ENCODE measurements at places on chromosomes 13 and 19.

GRCh38 chr13:40152145-40152544 is 496.7 kb downstream of the COG6 start:
- DNase-seq, result no peak

GRCh38 chr19:46350758-46351159 is 3.9 kb downstream of the PPP5C start:
- DNase-seq, result no peak

DNA sequence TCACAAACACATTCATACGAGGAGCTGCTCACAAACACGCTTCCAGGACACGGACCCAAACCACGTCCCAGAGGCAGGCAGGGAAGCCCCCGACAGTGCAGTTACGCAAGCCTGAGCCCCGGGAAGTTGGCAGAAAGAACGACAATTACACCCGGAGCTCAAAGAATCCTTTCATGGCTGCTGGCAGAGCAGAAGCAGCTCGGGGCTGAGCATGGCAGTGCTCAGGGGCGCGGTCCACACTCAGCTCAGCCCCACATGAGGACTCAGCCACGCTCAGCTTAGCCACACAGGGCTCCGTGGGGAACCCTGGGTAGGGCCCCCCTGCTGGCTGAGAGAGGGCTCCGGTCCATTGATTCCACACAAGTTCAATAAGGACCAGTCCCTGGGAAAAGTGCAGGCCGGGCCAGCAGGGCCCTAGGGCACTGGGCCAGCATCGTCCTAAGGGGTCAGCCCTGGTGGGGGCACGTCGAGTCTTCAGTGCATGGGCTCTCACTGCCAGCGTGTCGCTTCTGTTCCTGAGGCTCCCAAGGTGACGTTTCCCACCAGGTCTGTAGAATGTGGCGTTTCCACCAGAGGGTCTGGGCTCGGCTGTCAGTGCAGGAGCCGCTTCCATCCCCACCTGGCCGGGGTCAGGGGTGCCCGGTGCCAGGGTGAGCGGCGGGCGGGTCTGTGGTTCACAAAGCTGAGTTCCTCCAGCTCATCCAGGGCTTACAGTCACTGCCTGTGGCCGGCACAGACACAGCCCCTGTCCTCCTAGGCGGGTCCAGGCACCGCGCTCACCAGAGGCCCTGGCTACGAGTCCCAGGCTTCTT is 23.1 kb downstream of the GAS6 start:
- no peak for DNase-seq

GRCh38 chr19:35048911-35049411 is 7.4 kb downstream of the HPN start:
- DNase-seq, result no peak

DNA sequence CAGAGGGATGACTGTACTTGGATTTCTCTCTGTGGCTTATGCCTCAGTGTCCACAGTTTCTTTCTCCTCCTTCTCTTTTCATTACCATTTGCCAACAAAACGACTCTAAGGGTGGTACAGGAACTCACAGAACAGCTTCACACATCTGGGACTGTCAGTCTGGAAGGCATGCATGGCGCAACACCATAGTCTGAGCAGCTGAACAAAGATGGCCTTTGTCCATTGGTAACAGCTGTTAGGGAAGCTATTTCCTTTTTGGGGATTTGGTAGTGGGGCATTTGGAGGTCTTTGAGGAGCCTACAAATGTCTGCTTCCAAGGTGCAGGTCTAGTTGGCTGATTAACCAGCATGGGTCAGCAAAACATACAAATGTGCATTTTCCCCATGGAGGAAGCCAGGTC is 81.4 kb upstream of the PCDH8 start:
- no peak for DNase-seq

DNA sequence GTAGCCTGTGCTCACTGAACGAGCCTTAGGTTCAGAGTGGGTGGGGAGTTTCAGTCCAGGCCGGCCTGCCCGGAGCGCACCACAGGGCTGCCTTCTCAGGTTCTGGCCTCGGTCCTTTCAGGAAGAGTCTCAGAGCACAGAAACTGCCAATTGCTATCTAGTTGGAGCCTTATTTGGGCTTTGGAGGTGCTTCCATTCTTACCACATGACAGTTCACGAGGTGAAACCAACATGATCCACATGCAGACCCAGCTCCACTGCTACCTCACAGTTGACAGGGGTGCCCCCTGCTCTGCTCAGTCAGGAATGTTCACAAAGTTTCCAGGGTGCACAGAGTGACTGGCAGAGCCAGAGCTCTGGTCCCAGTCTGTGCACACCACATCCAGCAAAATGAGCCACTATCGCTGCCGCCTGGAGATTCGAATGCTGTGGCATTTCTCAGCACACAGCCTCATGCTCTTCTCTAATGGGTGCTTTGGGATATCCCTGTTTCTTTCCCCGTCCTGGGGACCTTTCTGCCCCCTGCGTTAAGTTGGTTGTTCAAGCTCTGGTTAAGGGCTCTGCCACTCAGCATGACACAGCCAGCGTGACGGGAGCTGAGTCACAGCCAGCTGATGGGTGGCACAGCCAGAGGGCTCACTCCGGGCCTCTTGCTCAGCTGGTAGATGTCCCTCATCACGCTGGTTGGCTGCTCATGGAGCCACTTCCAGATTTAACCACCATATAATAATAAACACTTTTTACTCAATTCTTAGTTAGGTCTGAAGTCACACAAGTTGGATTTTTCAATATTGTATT is 7.5 kb upstream of the SACS start:
- DNase-seq, result no peak

DNA sequence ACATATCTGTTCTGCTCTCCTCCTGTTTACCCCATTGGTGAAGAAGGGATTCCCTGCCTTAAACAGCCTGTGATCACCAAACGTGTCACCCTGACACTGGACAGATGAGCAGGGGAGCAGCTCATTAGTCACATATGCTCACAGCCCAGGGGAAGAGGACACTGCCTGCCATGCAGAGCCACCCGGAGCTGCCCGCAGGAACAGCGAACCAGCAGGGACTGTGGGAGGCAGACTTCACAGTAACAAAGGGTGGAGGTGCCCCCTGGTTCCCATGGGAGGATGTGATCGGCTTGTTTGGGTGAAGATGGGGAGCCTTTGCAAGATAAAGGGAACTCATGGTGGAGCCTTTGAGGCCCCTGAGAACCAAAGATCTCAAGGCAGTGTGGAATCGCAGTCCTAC is 88.6 kb upstream of the FARP1 start:
- DNase-seq, result no peak

DNA sequence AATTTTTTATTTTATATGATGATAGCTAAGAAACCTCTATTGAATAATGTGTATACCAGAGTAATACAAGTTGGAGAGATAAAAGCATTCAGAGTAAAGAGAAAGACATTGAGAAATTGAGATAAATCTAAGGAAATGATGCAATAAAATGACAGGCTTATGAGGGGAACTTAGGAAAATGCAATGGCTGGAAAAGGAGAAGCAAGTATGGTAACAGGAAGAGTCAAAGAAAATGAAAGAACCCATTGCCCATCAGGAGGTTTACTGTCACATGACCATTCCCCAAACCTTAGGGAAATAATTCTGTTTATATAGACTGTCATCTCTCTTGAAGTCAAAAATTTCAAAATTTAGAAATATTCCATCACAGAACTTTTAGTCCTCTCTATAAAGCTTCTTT is 808.0 kb upstream of the PRR20A start:
- DNase-seq, result no peak

- DNase-seq, result no peak
Observed at GRCh38 chr13:40518481-40518882, 148.0 kb downstream of the FOXO1 start.

GRCh38 chr13:113252516-113253095 is 43.2 kb downstream of the CUL4A start:
- DNase-seq, result no peak

DNA sequence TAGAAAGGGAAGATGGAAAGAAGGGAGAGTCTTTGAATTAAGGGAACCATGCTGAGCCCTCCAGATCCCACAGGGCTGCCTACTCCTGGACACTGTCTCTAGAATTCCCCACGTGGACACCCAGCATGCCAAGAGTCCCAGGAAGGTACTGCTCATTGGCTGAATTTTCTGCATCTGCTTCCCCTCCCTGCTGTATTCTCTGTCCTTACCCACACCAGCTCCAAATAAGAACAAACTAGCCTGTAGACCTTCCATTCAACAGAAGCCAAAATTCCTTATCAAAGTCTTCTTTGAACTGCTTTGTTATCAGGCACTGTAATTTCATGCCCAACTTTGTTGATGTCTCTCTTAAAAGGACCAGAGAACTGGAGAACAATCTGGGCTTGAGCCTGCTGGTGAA is 305.9 kb upstream of the ARGLU1 start:
- no peak for DNase-seq

DNA sequence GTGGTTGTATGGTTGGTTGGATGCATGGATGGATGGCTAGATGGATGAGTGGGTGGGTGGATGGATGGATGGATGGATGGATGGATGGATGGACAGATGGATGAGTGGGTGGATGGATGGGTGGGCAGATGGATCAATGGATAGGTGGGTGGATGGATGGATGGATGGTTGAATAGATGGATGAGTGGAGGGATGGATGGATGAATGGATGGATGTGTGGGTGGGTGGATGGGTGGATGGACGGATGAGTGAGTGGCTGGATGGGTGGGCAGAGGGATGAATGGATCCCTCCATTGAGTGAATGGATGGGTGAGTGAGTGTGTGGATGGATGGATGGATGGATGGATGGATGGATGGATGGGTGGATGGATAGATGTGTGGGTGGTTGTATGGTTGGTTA is 9.0 kb upstream of the NMRK2 start:
- DNase-seq, result no peak
